G401 (cell line): ENCODE measurements at places on chromosomes 11 and 22.

DNA sequence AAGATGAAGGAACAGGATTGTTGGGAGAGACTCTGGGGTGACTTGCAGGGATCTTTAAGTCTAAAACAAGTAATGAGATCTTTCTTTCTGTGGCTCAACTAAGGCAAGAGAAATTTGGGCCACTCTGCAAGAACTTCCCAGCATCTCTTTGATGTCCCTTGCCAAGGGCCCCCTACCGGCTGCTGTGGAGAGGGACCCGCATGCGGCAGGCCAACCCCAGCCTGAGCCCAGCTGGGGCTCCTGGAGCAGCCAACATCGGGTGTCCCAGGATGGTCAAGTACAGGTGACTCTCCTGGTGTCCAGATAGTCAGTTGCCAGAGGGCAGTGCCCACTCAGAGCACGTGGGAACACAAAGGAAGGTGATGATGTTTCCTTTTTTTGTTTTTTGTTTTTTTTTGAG is 363.2 kb downstream of the TBC1D22A start:
- DNase-seq = no peak

- no peak for DNase-seq
Measured at GRCh38 chr11:84264066-84264465, 977.9 kb upstream of the CCDC90B start.

DNA sequence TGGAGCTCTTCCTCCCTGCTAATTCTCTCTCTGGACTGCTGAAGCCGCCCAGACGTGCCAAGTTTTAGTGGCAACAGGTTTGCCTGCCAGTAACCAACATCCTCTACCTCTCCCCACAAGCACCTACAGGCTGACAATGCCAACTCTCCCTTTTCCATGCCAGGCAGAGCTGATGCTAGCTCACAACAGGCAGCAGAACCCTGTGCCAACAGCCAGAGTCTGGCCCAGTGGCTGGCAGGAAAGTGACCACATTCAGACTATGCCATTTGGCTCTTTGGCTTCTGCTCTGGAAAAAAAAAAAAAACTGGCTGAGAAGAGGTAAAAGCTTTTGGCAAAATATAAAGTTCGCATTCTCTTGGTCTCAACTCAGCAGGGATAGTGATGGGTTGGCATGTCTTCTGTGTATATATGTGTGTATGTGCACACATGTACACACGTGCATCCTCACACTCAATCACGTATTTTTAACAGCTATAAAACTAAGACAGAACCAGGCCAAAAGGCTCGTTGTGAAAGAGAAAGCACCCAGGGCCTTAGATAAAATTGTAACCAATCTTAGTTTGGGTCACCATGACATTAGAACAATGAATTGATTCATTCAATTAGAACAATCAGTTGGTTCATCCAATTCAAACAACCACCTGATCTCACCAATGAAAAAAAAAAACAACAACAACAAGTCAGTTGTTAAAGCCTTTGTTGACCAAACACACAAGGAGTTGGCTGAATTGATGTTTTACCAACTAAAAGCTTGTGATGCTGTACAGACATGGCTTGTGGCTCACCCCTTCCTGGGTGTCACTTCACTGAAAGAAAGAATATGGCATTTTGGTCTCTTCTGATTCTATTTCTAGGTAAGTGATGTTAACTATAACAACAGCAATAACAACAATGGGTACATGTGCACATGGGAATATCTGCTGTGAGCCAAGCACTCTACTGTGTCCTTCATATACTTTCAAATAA is 48.6 kb downstream of the TRIM29 start:
- peak; percentile 95 for DNase-seq

- DNase-seq = no peak
Measured at GRCh38 chr11:46529095-46529905, 64.5 kb downstream of the AMBRA1 start.

- DNase-seq = no peak
Measured at GRCh38 chr11:115132436-115133228, 371.6 kb downstream of the CADM1 start.

GRCh38 chr11:20204681-20205080 is 44.4 kb upstream of the DBX1 start:
- DNase-seq = no peak

DNA sequence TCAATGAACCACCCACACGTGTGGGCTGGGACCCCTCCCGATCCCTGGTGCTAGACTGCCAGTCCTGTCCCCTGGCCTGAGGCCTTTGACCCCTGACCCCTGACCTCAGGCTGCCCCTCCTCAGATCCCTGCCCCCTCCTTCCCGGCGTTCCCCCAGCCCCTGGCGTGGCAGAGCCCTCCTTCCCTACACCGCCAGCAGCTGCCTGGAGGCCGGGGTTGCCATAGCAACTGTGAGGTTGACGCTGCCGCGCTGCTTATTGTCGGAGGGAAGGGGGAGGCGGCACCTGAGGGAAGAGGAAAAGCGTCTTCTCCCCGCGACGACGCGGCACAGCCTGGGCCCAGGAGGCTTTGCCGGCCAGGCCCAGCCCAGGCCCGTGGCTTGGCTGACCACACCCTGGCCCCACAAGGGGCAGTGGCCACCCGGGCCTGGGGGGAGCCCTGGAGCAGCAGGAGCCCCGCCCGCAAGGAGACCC is 32.6 kb downstream of the SHANK3 start:
- peak; percentile 80 for DNase-seq

DNA sequence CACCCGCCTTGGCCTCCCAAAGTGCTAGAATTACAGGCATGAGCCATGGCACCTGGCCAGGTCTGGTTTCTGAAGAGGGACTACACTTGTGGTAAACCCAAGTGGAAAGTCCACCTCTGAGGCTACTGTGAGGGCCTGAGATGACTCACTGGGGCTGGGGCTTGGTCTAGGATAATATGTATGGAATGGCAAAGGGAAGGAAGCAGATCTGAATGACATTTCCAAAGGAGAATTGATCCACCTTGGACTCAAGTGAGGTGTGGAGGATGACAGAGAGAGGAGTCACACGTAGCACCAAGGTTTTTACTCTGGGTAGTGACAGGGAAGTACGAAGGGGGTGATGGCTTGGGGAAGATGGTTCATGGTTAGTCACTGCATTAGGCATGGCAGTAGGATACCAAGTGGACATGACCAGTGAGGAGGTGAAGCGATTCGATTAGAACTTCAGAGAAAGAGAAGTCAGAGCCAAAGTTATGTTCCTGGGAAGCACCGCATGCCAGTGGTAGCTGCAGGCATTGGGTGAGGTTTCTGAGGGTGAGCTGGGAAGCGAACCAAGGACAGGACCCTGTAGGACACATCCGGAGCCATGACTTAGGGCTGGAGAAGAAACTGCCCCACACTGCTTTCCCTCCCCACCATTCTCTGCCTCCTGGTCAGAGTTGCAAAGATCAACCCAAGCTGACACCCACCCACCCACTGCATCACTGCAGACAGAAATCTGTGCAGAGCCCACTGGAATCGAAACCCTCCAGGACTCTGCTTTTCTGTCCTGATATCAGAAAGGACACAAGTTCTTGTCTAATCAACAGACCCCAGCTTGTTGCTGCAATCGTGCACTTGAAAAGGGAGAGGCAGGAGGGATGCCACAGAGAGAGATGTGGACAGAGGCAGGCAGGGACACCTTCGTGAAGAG is 13.0 kb upstream of the BCL9L start:
- DNase-seq = no peak

DNA sequence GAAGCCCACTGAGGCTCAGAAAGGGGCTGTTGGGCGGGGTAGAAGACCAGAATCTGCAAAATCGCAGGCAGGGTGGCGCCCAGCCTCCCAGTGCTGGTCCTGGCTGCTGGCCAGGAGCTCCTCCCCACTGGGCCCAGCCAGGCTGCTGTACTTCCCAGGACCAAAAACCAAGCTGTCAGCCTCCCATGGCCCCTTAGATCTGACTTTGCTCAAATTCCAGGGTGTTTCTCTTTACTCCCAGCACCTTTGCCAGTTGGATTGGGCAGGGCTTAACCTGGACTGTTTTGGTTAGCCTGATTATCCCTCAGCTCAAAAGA is 44.2 kb upstream of the WEE1 start:
- no peak for DNase-seq
